Eye (tissue), 1 donor: ENCODE measurements at places on chromosomes 1 and 21.

GRCh38 chr1:27571439-27572018, 32.4 kb downstream of the AHDC1 start:
- peak; percentile 91 for DNase-seq

- DNase-seq, result peak; percentile 85
Measured at GRCh38 chr1:176691251-176692228, 228.6 kb downstream of the PAPPA2 start.

DNA sequence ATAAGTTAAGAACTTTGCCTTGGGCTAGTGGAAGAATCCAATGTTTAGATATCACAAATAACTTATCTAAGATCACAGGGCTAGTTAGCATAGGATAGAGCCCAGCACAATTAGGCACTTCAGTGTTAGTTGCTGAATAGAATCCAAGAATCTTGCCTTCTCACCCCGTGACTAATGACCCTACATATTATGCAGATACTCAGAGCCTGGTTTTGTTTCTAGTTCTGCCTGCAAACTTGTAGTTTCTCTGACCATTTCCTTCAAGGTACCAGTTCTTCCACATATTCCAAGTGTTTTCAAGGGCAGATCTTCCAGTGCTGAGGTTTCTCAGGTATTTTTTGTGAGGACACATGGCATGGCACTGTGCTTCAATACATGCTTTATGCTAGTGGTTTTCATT, 239.3 kb downstream of the KCNK2 start:
- DNase-seq, result no peak

GRCh38 chr1:6898974-6899539, 113.8 kb downstream of the CAMTA1 start:
- DNase-seq, result no peak

GRCh38 chr1:151606384-151606783, 5.5 kb upstream of the SNX27 start:
- no peak for DNase-seq

DNA sequence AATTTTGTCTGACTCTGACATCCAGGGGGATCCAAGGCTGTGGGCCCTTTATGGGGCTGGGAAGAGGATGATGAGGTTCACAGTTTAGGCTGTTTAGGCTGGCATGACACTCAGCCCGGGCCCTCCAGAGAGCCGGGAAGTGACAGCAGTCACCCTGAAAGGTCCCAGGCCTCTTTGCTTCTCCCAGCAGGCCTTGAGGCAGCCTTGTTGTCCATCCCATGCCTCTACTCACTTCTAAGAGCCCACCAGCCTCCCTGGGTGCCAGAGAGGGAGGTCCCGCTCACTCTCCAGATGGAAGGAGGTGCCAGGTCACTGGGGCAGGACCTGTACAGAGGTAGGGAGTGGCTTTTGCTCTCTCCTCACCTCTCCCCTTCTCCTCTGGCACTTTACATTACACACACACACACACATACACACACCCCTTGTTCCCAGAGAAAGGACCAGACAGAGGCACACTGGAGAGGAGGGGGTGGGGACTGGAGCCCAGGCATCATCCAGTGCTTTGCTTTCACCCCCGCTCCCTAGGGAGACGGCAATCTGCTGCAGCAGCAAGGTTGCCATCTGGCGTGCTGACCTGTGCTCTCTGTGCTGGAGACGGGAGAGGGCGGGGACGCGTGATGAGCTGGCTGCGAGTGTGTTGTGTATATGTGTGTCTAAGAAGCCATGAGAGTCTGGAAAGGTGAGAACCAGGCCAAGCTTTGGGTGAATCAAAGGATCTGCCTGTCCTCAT, 4.6 kb downstream of the KLHDC8A start:
- peak; percentile 89 for DNase-seq

DNA sequence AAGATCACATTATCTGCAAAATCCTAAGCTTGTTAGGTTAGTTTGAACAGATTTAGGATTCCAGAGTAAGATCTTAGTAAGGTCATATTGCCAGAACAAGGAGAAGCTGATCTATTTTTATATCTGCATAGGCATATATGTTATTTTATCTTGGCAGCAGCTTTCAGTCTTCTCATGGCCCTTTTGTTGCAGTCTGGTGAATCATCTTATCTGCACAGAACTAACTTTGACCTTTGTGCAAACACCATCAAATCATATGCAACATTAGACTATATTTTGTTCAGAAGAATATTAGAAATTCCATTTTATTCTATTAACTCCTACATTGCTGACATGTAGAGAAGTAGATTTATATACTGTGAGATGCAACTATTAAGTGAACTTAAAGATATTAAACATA, 107.3 kb downstream of the CLEC20A start:
- no peak for DNase-seq

GRCh38 chr1:54160351-54160750, 7.6 kb upstream of the CDCP2 start:
- no peak for DNase-seq

GRCh38 chr1:241817331-241817792, 30.6 kb upstream of the EXO1 start:
- no peak for DNase-seq

- DNase-seq, result no peak
Measured at GRCh38 chr21:46060596-46061061, 37.3 kb upstream of the COL6A2 start.

DNA sequence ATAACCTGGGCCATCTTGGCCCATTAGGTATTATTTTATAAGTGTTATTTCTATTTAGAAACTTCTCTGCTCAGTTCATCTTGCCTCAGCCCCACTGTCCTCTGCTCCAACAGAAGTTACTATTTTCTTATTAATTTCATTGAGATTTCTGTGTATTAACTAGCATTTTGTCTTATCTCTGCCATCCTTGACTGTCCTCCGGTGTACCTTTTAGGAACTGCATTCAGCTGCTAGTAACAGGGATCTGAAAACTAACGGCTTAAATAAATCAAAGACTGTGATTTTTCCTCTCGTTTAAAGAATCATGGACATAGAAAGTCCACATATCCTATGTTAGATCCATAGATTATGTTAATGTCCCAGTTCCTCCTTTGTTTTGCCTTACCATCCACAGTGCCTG, 382.5 kb downstream of the MATN1 start:
- DNase-seq, result no peak

DNA sequence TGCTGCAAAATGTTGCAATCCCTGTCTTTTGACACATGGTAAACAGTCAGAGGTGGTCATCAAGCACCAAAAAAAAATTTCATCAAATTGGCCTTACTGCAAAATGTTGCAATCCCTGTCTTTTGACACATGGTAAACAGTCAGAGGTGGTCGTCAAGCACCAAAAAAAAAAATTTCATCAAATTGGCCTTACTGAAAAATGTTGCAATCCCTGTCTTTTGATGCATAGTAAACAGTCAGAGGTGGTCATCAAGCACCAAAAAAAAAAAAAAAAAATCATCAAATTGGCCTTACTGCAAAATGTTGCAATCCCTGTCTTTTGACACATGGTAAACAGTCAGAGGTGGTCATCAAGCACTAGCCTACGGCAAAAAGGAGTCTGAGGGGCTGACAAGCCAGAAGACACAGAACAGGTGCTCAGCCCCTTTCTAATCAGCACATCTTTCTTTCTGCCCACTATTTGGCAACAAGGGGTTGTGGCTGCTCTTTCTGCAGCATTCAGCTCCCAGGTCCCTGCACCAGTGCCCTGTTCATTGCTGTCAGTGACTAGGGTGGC, 223.8 kb downstream of the KCNH1 start:
- no peak for DNase-seq

DNA sequence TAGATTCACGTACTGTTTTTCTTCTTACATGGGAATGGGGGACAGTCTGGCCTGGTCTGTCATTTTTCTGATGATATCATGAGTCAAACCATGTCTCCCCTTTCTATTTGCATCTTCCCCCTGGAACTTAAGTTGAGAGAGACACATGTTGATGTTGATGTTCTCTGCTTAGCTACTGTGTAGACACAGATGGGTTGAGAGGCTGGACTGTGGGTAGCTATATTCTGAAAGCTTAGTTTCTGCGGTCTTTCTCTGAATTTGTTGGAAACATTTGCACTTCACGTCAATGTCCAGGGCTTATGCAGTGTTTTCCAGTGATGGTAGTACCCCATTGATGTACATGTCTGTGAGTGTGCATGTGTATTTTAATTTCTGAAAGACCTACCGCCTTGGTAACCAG, 58.2 kb downstream of the FCRL5 start:
- DNase-seq, result no peak

- DNase-seq, result no peak
Measured at GRCh38 chr1:24343412-24344089, 24.4 kb downstream of the GRHL3 start.

GRCh38 chr21:41217671-41218385, 49.9 kb downstream of the BACE2 start:
- no peak for DNase-seq

DNA sequence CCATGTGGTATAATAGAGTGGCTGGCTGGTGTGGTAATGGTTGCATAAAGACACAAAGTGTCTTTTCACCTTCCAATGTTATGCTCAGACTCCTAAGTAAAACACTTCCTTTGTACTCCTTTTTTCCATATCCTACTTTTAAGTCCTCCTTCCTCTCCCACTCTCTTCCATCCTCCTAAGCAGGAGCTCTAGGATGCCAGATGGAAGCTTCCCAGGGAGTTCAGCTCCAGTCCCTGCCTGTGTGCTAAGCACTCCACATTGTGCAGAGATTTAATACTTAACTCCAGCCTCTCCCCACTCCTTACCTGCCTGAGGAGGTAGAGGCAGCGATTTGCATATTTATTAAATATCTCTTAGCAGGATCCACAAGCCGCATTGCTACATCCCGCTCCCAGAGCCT, 60.5 kb upstream of the IGSF21 start:
- no peak for DNase-seq

- DNase-seq, result no peak
Measured at GRCh38 chr1:68347415-68347814, 102.3 kb downstream of the RPE65 start.

- DNase-seq, result no peak
Measured at GRCh38 chr1:96756789-96757188, 35.2 kb downstream of the PTBP2 start.

- no peak for DNase-seq
Measured at GRCh38 chr1:154971341-154971998, 923 bp upstream of the SHC1 start.

GRCh38 chr1:50132347-50132894, 23.7 kb downstream of the ELAVL4 start:
- DNase-seq, result no peak

DNA sequence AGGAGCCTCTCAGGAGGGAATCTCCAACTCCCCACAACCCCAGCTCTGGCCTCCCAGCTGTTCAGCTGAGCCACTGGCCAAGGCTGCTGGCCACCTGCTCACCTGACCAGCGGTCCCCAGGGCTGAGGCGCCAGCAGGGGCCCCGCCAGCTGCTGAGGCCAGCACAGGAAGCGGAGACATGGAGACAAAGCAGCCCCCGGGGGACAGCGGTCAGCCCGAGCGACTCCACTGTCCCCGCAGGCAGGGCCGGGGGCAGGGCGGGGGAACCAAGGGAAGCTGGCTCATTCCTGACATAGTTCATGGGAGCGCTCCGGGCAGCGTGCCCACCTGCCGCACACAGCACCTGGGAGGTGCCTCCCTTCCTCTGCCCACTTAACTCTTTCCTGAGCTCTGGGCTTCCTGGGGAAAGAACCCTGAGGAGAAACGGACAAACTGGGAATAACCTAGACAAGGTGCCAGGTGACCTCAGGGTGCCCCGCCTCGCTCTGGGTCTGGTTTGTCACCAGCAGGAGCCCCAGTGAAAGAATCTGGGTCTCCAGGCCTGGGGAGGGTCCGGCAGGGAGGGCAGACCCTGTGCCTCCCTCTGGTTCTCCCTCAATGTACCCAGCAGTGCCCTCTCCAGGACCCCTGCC, 10.7 kb downstream of the EPHA2 start:
- DNase-seq, result peak; percentile 77

GRCh38 chr1:167635156-167635648, 5.2 kb downstream of the RCSD1 start:
- DNase-seq, result peak; percentile 79

- no peak for DNase-seq
Measured at GRCh38 chr21:44426663-44427191, 28.6 kb upstream of the LRRC3 start.

GRCh38 chr1:230592848-230593414, 49.4 kb upstream of the COG2 start:
- DNase-seq, result no peak

DNA sequence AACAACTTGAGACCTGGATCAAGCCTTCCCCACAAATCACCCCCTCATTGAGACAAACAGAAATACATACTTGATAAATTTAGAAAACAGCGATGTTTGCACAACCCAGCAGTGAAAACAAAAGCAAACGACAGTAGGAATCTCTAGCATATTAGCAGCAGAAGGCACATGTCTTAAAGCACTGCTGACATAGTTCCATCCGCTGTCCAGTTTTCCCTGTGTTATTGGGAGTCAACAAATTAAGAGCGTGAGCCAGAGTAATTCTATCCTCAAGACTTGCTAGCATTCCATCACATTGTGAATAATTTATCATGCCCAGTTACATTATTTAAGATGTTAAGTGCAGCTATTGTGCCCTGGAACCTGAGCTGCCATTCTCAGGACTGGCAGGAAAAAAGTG, 55.3 kb downstream of the IGSF5 start:
- DNase-seq, result peak; percentile 24

GRCh38 chr1:30847358-30847972, 61.1 kb downstream of the SDC3 start:
- peak; percentile 79 for DNase-seq

DNA sequence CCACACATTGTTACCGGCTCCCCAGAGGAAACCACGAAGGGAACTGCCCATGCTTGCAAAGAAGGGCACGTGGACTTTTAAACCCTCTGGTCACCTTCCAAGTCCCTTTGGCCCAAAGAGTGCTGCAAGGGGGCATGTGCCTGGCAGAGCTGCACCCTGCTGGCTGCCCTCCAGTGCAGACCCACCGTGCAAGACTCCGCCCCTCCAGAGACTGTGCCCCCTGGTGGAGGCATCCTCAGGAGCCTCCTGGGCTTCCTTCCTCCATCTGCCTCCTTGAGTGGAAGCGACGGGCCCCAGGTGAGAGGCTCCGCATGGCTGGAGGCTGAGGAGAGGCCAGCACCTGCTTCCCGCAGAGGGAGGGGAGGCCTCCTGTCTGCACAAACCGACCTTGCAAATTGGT, 100.6 kb downstream of the CRYAA start:
- DNase-seq, result no peak

GRCh38 chr1:81340239-81340638, 460.5 kb upstream of the ADGRL2 start:
- DNase-seq, result no peak

GRCh38 chr1:95974586-95974985, 740.6 kb downstream of the RWDD3 start:
- no peak for DNase-seq

DNA sequence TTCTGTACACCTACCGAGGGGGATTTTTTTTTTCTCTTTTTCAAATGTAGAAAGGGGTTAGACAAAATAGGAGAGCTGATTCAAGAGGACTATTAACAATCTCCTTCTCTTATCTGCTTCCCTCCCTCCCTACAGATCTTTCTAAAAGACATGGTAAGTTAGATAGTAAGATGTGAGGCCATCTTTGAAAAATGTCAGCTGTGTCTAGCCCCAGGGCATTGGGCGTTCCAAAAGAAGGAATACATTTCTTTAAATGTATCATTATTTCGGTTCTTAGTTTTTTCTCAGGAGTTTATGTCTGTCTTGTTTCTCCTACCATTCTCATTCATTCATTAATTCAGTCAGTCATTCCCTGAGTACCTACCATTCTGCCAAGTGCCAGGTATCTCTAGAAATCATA, 27.2 kb downstream of the BCL9 start:
- no peak for DNase-seq
